ENCODE measurements at places on chromosomes 13 and 19.

- no peak for DNase-seq
These were observed 88.7 kb upstream of the USP29 start for GRCh38 chr19:57031106-57031505.

DNA sequence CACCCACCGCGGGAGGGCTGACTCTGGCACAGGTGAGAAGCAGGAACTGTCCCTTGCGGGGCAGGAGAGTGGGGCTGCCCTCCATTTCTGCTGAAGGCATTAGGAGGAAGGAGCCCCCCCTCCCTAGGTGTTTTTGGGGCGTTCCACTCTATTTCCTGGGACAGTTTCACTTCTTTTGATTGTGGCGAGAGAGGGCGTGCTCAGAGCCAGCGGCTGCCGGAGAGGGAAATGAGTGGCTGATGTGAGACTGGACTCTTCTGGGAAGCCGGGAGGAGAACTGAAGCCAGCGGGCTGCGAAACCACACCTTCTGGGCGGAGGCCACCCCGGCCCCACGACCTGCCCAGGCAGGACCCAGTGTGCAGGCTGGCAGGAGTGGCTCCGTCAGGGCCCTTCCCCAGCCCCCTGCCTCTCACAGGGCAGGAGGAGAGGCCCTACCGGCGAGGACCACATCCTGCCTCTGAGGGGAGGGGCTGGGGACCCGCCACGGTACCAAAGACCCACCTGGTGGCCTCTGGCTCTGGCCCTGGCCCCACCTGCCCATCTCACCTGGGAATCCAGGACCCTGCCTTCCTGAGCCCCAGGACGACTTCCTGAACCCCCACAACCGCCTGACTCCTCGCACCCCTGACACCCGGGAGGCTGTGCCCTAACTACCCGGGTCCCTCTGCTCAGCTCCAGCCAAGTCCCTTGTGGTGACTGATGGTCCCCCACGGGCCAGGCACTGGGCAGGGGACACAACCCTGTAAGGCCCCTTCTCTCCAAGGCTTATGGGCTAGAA is 25.9 kb downstream of the MPND start:
- DNase-seq: no peak

DNA sequence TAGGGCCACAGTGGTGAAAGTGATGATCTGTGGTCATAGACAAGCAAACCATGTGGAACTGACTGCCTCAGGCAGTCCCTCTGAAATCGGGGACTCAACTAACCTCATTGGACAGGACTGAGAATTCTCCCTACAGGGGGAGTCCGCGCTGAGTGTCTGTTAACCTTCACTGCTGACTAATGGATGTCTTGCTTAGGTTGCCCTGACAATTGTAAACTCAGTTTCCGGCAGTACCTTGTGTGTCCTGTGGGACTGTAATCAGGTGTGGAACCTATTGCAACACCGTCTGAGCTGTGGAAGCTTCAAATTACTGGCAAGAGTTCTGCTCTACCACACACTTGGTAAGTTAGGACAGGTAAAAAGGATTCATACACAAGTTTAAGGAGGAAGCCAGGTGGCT is 21.8 kb downstream of the ZNF77 start:
- no peak for DNase-seq

- no peak for DNase-seq
These were observed 86.4 kb downstream of the CCNA1 start for GRCh38 chr13:36518707-36519106.

GRCh38 chr13:51324714-51325420 is 14.6 kb upstream of the SERPINE3 start:
- no peak for DNase-seq

DNA sequence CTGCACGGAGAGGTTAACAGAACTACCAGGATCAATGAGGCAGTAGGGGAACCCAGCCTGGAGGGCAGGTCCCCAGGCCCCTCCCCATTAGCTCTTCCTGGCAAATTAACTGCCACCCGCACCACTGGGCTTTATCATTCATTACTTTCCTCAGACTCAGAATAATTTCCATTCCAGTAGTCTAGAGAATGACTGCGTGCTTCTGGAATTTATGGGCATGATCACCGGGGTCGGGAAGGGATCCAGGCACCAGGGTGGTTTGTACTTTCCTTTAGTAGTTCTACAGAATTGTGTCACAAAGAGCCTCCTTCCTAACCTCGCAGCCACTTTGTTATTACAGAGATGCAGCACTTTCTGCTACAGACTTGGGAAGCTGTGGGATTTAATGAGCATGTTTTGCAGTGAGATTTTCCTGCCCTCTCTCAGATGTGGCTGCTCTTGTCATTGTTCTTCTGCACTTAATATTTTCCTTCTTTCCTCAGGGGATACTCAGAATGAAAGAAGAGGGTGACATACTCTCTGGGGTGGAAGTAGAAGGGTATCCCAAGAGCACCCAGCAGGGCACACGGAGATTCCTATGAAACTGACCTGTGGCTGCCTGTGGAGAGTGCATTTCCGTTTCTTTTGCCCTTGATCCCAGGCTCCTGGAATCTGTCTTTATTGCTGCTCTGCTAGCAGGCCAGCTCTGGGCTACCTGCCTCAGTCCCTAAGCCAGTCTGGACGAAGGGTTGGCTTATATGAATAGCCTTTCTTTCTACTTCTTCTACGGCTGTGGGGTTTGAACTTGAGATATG is 285.0 kb upstream of the SLC10A2 start:
- peak; percentile 36 for DNase-seq

DNA sequence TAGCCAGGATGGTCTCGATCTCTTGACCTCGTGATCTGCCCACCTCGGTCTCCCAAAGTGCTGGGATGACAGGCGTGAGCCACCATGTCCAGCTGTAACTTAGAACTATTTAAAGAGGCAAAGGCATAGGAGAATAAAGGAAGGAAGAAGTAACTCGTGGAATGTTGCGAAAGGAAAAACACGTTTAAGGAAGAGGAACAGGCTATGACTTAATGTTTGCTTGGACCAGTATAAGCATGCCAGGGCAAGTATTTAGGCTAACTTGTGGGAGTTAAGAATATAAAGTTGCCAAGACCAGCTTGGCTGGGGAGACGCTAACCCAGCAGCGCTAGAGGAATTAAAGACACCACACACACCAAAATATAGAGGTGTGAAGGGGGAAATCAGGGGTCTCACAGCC is 33.5 kb downstream of the ZNF844 start:
- DNase-seq: no peak

DNA sequence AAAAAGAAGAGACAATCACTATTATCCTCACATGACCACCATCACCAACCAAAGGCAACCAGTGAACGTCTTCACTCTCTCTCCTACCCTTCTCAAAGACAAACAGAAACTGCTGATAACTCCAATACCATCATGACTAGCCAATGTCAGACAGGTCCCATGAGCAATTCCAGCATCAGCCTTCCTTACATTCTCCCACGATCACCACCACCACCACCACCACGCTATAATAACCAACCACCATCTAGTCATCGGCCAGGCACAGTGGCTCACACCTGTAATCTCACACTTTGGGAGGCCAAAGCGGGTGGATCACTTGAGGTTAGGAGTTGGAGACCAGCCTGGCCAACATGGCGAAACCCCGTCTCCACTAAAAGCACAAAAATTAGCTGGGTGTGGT is 3.9 kb downstream of the MYO1F start:
- DNase-seq: no peak
